Osteoblast (primary cell): ENCODE measurements at places on chromosomes 6 and 20. TPM values are rescaled to one million over a fixed set of nuclear protein-coding genes. Genes with fewer than 3 reads are reported as not detected.

ROS1 gene
- 0.59 and 1.4 TPM in 2 replicates for total RNA-seq

DNA sequence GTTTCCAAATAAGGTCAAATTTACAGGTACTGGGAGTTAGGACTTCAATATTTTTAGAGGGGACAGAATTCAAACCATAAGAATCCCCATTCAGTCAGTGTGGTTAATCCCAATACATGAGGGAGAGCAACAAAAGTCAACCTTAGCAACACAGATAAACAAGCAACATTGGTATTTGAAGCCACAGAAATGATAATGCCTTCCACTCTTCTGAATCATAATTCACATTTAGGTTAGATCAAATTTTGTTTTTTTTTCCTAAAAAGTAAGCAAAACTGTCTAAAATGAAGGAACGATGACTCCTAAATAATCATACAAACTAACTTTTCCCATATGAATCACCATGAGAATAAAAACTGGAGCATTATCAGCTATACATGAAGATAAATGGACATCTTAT is 246.0 kb upstream of the TENT5A start:
- peak; percentile 3 for DNase-seq

FAM83C gene
- not detected in 2 replicates for total RNA-seq

DNA sequence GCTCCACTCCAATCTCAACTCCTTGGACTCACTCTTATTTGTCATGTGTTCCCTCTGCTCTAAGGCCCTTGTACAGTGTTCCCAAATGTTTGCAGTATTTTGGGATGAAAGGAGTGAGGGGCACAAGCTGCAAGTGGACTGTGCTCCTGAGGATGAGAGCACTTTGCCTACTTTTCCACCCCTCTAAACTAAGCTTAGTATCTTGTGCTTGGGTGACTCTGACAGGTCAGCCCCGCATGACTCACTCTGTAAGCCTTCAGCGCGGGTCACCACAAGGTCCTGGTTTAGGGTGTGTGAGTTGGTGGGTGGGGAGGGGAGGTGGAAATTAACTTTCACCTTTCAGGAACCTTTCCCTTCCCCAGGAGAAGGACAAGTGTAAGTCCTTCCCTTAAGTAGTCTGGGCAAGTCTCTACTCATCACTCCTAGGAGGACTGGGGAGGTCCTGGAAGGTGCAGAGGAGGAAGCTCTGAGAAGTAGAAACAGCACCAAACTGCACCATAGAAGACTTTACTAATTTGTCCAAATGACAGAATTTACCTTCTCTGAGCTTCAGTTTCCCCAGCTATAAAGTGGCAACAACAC is 68.8 kb upstream of the EPB41L1 start:
- DNase-seq: peak; percentile 89

GRCh38 chr6:21984135-21984534 is 312.7 kb downstream of the PRL start:
- no peak for DNase-seq

- peak; percentile 74 for DNase-seq
Observed at GRCh38 chr20:3162080-3162611, 2.5 kb upstream of the FASTKD5 start.

DNA sequence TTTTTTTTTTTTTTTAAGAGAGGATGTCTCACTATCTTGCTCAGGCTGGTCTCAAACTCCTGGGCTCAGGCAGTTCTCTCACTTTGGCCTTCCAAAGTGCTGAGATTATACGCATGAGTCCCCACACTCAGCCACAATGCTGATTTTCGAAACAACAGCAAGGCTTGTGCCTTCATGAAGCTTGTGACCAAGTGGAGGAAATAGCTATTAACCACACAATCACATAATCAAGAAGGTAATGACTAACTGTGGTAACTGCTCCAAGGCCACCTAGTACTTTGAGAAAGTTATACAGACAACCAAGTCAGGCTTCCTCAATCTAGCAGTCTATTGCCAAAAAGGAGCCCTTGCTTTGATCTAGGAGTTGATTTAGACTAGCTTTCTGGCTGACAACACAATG is 46.3 kb downstream of the SOD2 start:
- DNase-seq: no peak

DNA sequence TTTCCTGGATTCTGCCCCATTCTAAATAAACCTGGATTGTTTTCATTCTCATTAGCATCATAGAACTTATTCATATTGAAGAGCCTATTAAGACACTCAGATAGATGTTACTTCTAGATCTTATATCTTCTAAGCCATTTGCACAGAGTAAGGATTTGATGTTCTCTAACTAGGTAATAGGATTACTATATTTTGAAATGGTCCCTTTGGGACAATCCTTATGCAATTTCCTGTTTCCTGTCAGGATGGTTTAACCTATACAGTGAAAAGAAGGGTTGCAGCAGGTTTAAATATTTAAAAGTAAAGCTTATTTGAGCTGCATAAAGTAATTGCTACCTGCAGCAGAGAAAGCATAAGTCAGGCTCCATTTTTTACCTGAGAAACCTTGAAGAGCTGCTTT is 860.1 kb downstream of the TFAP2A start:
- no peak for DNase-seq

DNA sequence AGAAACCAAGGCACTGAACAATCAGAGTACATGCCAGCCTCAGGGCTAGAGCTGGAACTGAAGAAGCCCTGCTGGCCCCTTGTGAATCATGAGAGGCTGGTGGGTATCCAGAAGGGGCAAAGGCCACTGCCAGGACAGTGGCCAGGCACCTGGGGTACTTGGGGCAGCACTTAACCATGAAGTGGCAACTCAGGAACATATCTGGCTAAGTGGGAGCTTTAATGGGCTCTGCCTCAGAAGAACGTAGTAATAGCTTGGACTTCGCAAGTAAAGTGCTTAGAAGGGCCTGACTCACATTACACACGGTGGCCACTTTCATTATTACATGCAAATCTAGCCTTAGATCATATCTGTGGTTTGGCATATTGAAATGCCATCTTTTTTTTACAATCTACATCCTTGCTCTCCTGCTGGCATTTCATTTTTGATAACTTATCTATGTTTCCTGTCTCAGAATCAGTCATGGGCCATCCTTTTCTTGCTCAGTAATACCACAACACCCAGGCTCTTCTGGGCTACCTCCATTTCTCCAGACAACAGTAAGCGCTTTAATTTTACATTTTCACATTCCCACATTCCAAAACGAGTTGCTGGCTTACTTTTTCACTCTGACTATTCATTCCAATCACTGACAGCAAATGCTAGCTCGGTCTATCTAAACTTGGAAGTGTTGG is 21.6 kb downstream of the NAPB start:
- DNase-seq: no peak
